Uterus (tissue), 4 donors: ENCODE measurements at places on chromosomes 16 and 17. TPM values are rescaled to one million over a fixed set of nuclear protein-coding genes. Genes with fewer than 3 reads are reported as not detected.

DNAI2 gene
- not detected for total RNA-seq

KRT33B gene
- not detected for total RNA-seq

SLC5A2 gene
- 2.4 TPM for total RNA-seq

SDR42E2 gene
- not detected for total RNA-seq

DNA sequence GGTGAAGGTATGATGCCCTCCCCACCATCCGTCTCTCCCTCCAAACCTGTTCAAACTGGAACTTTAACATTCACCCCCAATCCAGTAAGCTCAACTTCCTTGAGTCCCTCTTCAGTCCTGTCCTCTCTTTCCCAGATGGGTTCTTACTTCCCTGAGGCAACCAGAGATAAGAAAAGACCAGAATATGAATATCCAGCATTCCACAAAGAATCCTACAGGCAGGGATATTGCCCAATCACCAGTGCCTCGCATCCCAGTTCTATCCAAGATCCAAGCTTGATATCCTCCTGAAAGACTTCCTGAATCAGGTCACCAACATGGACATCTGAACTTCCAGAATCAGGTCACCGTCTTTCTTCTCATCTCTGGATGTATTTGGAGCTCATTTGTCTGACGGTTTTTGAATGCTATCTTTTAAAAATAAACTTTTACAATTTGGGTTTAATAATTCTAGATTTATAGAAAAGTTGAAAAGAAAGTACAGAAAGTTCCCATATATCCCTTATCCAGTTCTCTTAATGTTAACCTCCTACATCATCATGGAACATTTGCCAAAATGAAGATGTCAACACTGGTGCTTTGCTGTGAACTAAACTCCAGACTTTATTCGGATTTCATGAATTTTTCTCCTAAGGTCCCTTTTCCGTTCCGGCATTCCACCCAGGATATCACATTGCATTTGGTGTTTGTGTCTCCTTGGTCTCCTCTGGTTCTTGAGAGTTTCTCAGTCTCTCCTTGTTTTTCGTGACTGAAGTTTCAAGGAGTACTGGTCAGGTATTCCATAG is 13.7 kb upstream of the COL1A1 start:
- no peak overlapping the region for H3K4me3 ChIP-seq
- peak overlapping the region; percentile 98 for H3K27ac ChIP-seq
- H3K27me3 ChIP-seq = no peaks in the 10 kb centered on the region
- H3K36me3 ChIP-seq = no peaks in the 10 kb centered on the region
- H3K4me1 ChIP-seq = peaks cover 21% of the 10 kb centered on the region

- no peak overlapping the region for H3K27ac ChIP-seq
- H3K36me3 ChIP-seq = no peaks in the 10 kb centered on the region
- no peaks in the 10 kb centered on the region for H3K27me3 ChIP-seq
- H3K4me3 ChIP-seq = no peak overlapping the region
Measured at GRCh38 chr16:66003201-66003600, 363.3 kb upstream of the CDH5 start.

DNA sequence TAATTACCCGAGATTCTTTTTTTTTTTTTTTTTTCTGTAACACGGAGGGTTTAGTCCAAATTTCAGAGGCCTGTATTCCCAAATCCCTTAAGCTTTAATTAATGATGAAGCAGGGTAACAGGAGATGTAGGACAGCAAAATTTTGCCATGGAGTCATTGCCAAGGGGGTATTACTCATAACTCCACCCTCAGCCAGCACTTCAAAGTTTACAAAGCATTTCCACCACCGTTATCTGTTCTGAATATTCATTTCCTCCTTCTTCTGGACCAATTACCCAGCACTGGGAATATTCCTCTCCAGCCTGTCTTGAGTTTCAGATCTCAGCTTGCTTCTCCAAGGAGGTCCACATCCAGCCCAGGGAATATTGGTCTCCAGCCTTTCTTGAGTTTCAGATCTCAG is 747.5 kb upstream of the EEF2KMT start:
- no peaks in the 10 kb centered on the region for H3K27me3 ChIP-seq
- no peak overlapping the region for H3K4me3 ChIP-seq
- DNase-seq = no peak

- peak within 1 kb of the TSS; percentile 95 for H3K27ac ChIP-seq
- peak within 1 kb of the TSS; percentile 82 for H3K4me3 ChIP-seq
- peak; percentile 92 for DNase-seq
- no peaks in the 10 kb centered on the region for H3K27me3 ChIP-seq
- H3K4me1 ChIP-seq = no peaks in the 10 kb centered on the region
Measured at GRCh38 chr16:30096105-30096861, at the start of gene YPEL3. Gene YPEL3 (minus strand): TSS chr16:30096213. CDS start chr16:30095482, 731 bp downstream.

DNA sequence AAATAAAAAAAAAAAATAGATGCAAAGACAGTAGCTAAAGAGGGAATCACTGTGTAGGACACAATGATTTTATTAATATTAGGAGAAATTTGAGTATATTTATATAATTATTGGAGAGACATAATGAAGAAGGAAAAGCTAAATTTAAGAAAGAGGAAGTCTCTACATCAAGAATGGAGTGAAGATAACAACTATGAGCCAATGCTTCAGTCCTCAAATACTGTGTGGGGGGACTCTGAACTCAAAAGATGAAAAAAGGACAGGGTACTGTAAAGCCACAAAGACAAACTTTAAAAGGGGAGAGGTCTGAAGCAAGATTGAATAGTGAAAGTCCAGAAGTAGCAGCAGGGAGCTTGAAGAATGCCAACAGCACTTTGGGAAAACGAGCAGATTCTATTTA is 44.7 kb downstream of the SKAP1 start:
- H3K27me3 ChIP-seq = no peaks in the 10 kb centered on the region
- no peak for DNase-seq
- no peaks in the 10 kb centered on the region for H3K36me3 ChIP-seq
- H3K27ac ChIP-seq = no peak overlapping the region
- no peaks in the 10 kb centered on the region for H3K4me1 ChIP-seq

DNA sequence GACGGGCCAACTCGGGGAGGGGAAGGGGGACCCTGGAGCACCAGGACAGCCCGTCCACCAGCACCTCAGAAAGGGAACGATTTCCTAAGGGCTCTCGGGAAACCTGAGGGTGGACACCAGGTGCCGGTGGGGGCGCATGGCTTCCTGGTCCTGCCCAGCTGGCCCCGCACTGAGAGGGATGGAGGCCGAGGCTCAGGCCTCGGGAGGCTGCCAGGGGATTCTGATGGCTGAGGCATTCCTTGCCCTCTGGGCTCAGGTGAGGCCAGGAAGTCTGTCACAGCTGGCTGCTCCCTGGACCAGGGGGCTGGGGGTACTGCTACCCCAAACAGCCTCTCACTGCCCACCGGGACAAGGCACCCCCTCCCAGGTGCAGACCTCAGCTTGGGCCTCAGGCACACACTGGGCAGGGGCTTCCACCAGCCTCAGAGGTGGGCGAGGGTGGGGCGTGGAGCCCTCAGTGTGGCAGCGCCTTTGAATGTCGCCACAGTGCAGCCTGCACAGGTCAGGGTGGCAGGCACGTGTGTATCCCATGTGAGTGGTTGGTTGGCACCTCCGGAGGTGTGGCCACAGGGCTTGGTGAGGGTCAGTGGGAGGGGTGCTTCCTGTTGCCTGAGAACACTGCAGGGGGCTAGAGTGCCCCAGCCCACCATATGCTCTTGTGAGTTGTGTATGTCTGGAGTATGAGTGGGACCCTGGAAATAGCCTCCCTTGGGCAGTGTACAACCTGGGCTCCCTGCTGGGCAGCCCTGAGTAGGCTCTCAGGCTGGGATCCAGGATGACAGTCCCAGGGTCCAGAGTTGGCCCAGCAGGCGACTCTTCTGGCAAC is 3.9 kb upstream of the FSCN2 start:
- DNase-seq = no peak
- H3K27me3 ChIP-seq = peaks cover 5% of the 10 kb centered on the region
- no peaks in the 10 kb centered on the region for H3K36me3 ChIP-seq
- no peak overlapping the region for H3K4me3 ChIP-seq

DNA sequence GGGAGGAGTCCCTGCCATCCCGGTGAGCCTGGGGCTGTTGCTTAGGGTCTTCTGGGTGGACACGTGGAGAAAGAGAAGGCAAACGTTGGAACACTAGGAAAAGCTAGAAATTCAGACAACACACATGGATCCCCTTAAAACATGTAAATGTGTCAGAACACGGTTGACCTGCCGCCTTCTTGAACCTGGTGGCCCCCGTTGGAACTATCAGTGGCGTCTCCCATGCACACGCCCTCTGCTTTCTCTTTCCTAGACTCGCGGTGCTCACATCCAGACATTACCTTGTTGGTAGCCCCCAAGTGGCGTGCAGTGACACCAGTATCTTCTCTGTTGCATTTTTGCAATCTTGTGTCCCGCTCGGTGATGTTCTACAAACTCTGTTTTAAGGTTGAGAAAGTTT is 18.6 kb downstream of the CIBAR2 start:
- no peak overlapping the region for H3K27ac ChIP-seq
- no peaks in the 10 kb centered on the region for H3K4me1 ChIP-seq

DNA sequence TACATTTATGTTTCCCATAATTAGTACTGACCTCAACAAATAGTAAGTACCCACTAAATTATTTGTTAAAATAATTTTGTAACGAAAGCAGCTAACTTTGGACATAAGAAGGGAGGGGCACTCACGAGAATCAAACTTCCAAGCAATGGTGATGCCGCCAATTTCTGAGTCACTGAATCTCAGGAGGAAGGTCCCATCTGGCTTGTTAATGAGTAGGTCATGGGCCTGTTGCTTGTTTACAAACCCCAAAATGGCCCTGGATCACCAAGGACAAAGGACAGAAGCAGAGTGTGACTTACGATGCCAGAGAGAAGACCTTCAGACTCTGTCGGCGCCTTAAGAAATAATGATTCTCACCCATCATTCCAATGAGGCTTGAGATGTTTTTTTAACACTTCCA is 15.8 kb upstream of the GHDC start:
- no peak overlapping the region for H3K27ac ChIP-seq
- H3K4me1 ChIP-seq = no peaks in the 10 kb centered on the region
- no peaks in the 10 kb centered on the region for H3K27me3 ChIP-seq
- H3K4me3 ChIP-seq = no peak overlapping the region

GRCh38 chr16:53953336-53953735 is 249.4 kb downstream of the FTO start:
- no peaks in the 10 kb centered on the region for H3K27me3 ChIP-seq
- no peak overlapping the region for H3K27ac ChIP-seq
- no peak for DNase-seq
- H3K4me1 ChIP-seq = no peaks in the 10 kb centered on the region
- H3K36me3 ChIP-seq = no peaks in the 10 kb centered on the region

DNA sequence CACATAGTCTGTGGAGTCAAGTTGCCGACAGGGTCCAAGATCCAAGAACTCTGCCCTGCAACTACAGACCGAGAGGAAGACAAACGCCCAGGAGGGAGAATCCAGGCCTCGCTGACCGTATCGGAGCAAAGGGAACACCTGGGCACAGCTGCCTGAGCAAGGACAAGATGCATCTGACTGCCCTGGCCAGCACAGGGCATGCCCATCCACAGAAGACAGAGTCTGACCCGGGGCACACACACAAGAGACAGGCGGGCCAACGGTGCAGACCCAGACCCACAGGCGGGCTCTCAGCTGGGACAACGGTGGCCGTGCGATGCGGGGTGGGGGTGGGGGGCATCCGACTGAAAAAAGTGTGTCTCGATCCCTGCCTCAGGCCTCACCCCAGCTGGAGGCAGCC is 6.2 kb downstream of the RAB40B start:
- no peak overlapping the region for H3K27ac ChIP-seq
- no peak overlapping the region for H3K4me3 ChIP-seq
- no peak for DNase-seq
- no peaks in the 10 kb centered on the region for H3K36me3 ChIP-seq

DNA sequence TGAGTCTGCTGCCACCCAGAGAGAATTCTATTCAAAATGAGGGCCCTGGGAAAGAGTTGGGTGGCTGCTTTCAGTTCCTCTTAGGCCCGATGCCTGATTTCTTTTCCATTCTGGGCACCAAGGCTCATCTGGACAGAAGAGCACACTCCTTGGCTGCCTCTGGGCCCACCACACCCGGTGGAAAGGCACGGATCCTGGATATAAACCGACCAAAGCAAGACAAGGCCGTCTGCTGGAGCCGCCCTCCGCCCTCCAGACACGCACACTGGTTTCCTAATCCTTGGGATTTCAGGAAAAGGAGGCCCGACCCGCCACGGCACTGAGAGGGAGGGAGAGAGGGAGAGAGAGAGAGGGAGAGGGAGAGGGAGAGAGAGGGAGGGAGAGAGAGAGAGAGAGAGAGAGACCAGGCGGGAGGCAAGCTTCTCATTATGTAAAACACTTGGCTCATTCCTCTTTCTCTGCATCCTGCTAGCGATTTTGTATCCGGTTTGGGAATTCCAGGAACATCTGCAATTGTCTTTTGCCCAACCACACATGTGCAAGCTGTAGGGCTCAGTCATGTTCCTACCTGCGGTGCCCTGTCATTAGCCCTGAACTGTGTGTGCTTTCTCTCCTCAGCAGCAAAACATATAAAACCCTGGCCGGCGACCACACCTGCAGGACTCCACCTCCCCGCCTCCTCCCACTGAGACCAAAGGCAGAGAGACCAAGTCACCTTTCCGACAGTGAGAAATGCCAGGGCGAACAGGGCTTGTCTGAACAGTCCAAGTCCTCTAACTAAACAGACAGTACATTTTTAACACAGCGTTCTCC is 347.2 kb downstream of the SOX9 start:
- H3K36me3 ChIP-seq = no peaks in the 10 kb centered on the region
- no peaks in the 10 kb centered on the region for H3K4me1 ChIP-seq
- no peak overlapping the region for H3K4me3 ChIP-seq

- H3K27me3 ChIP-seq = no peaks in the 10 kb centered on the region
- no peaks in the 10 kb centered on the region for H3K36me3 ChIP-seq
- H3K4me3 ChIP-seq = no peak overlapping the region
- DNase-seq = no peak
Measured at GRCh38 chr17:4513113-4514032, 14.7 kb downstream of the SPNS2 start.

- H3K4me1 ChIP-seq = no peaks in the 10 kb centered on the region
- no peak for DNase-seq
- H3K27me3 ChIP-seq = no peaks in the 10 kb centered on the region
Measured at GRCh38 chr17:39208893-39209292, 8.8 kb downstream of the RPL19 start.

- no peaks in the 10 kb centered on the region for H3K27me3 ChIP-seq
- no peaks in the 10 kb centered on the region for H3K4me1 ChIP-seq
- H3K27ac ChIP-seq = no peak overlapping the region
- no peaks in the 10 kb centered on the region for H3K36me3 ChIP-seq
- no peak for DNase-seq
Measured at GRCh38 chr17:16462070-16462864, 29.7 kb downstream of the LRRC75A start.

- H3K36me3 ChIP-seq = no peaks in the 10 kb centered on the region
- H3K27me3 ChIP-seq = no peaks in the 10 kb centered on the region
- peak; percentile 27 for DNase-seq
- H3K4me3 ChIP-seq = peak overlapping the region; percentile 40
Measured at GRCh38 chr17:71975331-71975801, 145.5 kb upstream of the SOX9 start.

- no peaks in the 10 kb centered on the region for H3K36me3 ChIP-seq
- no peaks in the 10 kb centered on the region for H3K4me1 ChIP-seq
- no peak overlapping the region for H3K27ac ChIP-seq
- no peaks in the 10 kb centered on the region for H3K27me3 ChIP-seq
- DNase-seq = no peak
Measured at GRCh38 chr16:12719972-12720371, 83.7 kb downstream of the CPPED1 start.

GRCh38 chr17:57470906-57471305 is 214.6 kb downstream of the MSI2 start:
- DNase-seq = no peak
- H3K4me1 ChIP-seq = no peaks in the 10 kb centered on the region
